ENCODE measurements at places on chromosomes 2 and 18. TPM values are rescaled to one million over a fixed set of nuclear protein-coding genes. Genes with fewer than 3 reads are reported as not detected.

DNA sequence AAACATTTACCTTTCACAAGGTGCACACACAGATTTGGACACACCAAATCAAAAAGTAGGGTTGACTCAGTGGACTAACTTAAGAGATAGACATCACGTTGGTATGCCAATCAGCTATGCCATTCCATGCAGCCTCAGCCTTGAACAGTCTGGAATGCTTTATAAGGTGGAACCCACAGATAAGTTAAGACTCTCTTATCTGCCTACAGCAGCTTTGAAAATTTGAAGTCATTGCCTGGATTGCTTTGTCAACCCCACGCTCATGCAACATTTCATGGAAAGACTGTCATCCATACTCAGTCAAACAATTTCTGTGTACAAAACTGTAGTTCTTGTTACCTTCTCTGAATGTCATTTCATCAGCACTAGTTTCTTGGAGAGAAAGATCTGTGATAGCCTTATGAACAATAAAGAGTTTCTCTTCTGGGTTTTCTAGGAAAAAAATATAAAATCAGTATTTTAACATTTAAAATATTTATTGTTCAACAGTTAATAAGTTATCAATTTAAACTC is 1.2 kb downstream of the ERMN start:
- no peak for DNase-seq

GRCh38 chr2:39093218-39093898 is 27.5 kb downstream of the SOS1 start:
- no peak for DNase-seq

DNA sequence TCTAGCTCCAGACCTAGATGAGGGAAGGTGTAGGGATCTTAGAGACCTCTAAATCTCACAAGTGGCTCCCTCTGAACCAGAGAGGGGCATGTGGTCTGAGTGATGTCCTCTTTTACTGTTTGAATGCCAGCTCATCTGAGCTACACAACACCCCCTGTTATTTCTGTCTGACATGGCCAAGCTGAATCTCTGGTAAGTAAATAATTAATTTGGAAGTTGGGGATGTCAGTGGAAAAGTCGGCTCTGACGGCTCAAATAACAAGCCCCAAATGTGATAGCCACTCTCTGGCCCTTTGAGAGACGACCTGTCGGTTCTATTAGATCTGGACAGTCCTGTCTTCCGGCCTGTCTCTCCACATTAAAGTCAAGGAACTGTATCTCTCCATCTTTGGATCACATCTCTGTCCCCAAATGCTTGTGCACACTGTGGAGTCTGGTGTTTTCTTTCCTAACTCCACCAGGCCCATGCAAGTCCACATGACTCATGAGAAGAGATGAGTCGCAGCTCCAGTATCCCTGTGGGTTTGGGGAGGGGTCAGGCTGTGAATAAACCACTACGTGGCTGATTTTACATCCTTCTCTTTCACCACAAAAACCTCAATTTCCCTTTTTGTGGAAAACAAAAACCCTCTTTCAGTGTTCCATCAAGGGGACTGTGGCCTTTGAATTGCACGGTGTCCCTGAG is 52.5 kb downstream of the SETBP1 start:
- no peak for DNase-seq

- no peak for DNase-seq
Measured at GRCh38 chr2:151302404-151302803, 12.9 kb upstream of the NMI start.

DNA sequence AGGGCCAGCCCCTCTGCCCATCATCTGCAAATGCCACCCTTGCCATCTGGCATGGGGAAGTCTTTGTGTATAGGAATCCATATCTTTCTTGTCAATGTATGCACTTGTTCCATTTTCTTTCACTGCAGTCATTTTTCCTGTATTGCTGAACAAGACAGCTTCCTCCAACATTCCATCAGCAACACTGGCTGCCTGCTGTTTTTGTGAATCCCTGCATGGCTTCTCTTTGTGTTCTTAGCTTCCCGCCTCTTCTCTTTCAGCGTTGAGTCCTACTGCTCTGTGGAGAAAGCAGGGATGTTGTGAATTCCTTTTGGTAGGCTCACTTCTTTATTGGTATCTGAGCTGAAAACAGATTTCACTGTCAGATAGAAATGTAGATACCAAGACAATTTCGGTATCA is 150.0 kb downstream of the LPIN1 start:
- peak; percentile 17 for DNase-seq

DNA sequence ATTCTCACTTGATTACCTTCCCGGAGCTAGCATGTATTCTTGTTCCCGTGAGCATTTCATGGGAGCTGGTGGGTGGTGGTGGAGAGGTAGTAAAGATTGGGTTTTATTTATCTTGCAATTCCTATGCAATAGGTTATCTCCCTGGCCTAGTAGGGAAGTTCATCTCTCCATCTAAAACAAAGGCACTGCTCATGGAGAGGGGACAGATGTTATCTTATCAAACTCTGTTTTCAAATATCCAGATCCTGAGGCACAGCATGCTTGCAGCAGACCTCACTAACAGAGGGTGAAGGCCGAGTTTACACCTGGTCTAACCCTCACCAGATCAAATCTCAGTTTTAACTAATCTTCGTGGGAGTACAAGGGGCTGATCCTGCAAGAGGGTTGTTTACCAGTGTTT is 98.9 kb downstream of the CYRIA start:
- DNase-seq = no peak

DNA sequence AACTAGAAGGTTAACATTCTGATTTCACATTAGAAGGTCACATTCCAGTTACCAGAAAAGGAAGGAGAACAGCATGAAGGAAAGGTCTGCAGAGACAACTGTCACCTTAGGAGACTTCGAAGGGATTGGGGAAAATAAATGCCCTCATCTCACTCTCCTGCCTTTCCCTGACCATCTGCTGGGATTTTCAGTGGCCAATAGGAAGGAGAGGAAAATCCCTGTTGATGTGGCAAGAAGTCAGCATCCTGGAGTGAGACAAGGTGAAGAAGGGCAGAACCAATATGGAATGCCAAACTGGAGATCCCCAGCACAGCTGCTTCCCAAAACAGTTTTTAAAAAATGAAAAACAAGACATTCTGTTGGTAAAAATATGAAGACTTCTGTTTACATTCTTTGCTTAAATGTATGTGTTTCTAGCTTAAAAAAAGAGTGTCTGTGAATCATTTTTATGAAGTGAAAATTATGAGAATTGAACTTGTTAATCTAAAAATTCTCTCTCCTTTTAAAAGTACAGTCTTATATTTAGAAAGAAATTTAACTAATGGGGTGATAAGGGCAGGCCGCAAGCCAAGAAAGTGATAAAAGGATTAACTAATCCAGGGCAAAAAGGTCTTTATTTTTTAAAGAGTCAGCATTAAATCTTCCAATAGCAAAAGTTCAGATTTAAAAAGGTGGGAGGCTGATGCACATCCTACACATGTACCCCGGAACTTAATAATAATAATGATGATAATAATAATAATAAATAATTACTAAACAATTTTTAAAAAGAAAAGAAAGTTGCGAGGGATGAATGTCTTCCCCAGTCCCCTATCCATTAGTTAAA is 160.6 kb upstream of the DOK6 start:
- DNase-seq = no peak

DNA sequence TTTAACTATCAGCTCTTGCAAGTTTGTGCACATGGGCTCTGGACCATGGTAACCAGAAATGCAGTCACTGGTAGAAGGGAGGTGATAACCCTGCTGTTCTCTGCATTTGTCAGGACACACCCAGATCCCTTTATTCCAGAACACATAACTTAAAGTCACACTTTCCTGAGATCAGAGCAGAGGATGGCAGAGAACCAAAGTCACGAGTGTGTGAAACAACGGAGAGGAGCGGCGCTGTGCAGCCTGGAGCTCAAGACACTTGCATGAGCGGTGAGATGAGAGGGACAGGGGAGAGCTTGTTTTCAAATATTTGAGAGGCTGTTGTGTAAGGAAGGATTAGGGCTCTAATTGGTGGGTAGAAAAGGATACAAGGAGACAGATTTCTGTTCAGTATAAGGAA is 43.3 kb upstream of the AAK1 start:
- no peak for DNase-seq

DNA sequence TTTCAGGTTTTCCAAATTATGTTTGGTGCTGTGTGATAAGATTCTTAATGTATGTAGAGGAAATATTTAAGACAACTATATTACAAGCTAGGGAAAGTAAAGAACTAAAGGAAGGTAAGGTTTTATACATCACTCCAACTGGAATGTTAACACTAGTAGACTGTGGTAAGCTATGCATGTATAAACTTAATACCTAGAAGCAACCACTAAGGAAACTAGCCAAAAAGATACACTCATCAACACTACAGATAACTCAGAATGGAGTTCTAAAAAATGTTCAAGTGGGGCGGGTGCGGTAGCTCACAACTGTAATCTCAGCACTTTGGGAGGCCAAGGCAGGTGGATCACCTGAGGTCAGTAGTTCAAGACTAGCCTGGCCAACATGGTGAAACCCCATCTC is 37.8 kb upstream of the MALL start:
- DNase-seq = no peak

DNA sequence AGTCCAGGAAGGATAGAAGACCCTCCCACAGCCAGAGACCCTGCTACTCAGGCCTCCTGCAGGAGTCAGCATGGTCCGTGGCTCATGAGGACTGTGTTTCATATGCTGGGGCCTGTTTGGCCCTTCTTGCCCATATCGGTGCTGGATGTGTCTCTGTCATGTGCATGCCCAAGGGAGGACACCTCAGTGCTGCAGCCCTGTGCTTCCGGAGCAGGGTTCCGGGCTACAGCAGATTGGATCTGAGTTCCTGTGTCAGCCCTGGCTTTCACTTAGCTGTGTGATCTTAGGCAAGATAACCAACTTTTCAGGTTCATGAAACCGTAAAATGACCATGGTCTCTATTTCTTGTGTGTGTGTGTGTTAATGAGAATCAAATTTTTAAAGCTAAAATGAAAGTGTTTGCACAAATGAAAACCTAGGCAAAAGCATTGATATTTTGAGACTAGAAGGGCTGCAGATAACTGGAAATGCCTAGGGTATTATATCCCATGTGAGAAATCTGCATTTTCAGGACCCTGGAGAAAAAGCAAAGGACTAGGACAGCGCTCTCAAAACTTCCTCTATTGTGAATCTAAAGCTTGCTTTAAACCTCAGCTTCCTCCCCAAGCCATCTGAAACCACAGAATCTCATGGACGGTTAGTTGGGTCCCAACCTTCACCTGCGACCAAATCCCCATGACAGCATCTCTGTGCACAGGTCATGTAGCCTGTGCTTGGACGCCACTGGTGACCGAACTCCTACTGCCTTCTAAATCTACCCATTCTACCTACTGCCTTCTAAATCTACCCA is 58.8 kb upstream of the CAPN13 start:
- DNase-seq = no peak

DNA sequence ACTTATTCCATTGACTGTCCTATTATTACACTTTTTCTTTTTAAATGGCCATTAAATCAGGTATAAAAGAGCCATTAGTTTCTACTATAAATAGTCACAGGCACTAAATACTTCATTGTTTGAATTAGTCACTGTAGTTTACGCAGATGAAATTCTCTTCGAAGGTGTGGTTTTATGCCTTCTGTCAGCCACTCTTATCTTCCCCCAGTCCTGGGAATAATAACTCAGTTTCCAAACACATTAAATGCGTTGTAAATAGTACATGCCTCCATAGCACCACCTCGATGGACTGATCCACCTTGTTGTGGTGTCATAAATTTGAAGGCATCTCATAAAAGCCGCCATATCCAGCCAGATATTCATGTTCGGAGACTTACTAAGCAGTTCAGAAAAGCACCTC is 72.1 kb upstream of the PARD3B start:
- no peak for DNase-seq

GRCh38 chr2:182558564-182558963 is 131.7 kb upstream of the PDE1A start:
- DNase-seq = no peak

DNA sequence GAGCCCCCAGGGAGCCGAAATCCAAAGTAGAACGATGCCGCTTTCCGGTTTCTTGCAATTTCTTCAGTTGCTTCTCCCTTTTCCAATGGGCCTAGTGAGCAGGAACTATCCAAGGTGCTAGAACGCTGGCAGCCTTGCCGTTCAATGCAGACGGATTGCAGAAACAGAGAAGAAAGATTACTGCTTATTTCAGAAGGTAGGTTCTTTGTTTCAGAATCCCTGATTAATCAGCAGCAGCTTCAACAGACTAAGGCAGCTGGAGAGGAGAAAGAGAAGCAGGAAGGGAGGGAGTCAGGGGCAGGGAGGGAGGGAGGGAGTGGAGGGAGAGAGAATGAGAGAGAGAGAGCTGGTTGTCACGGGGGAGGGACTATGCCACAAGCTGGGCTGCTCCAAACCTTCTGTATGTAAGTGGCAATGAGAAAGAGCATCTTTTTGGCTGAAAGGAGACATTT is 576 bp downstream of the NYAP2 start:
- DNase-seq = no peak

- no peak for DNase-seq
Measured at GRCh38 chr2:74379851-74380789, at the start of gene DCTN1. DCTN1 (minus strand) TSS chr2:74380311; CDS start chr2:74380037, 274 bp downstream.

- DNase-seq = no peak
Measured at GRCh38 chr2:72367530-72368225, 220.0 kb upstream of the CYP26B1 start.

DNA sequence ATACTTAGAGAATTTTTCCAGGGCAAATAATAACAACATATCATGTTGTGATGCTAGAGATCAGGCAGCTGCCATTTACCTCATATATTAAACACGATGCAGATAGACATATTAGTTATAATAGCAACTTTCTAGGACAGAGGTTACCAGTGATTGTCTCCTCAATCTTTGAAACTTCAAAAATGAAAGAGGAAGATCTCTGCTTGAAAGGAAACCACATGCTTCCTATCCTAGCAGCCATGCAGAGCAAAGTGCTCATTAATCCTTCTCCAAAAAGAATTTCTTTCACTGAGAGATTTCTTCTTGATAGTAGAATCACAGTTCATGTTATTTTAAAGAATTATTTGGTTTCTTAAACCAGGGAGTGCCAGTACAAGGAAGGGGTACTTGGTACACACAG is 317.2 kb downstream of the CPS1 start:
- no peak for DNase-seq

DNA sequence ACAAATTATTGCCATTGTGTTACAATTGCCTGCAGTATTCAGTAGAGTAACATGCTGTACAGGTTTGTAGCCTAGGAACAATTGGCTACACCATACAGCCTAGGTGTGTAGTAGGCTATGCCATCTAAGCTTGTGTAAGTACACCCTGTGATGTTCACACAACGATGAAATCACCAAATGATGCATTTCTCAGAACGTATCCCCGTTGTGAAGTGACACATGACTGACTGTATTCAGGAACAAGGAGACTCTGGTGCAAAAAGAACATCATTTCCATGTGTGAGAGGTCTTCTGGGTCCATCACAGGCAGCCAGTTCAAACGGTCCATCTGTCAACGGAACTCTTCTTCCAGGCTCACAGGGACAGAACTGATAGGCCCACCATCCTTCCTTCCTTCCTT is 263.7 kb downstream of the ANAPC1 start:
- DNase-seq = no peak

The STPG4 gene
- 0.37 TPM for total RNA-seq

The FAM228A gene
- not detected for total RNA-seq

The MFSD6 gene
- 7.1 TPM for total RNA-seq

The MEP1B gene
- not detected for total RNA-seq

The MAPRE2 gene
- 49.8 TPM for total RNA-seq

The MAIP1 gene
- 12.0 TPM for total RNA-seq

The ALPP gene
- total RNA-seq = not detected

The FARSB gene
- total RNA-seq = 15.8 TPM

Measured in osteocyte (in vitro differentiated cells).